ENCODE measurements at places on chromosomes 2 and 18. TPM values are rescaled to one million over a fixed set of nuclear protein-coding genes. Genes with fewer than 3 reads are reported as not detected.
A peak's percentile ranks its signal among the peaks of the same experiment; 100 is the strongest.

DNA sequence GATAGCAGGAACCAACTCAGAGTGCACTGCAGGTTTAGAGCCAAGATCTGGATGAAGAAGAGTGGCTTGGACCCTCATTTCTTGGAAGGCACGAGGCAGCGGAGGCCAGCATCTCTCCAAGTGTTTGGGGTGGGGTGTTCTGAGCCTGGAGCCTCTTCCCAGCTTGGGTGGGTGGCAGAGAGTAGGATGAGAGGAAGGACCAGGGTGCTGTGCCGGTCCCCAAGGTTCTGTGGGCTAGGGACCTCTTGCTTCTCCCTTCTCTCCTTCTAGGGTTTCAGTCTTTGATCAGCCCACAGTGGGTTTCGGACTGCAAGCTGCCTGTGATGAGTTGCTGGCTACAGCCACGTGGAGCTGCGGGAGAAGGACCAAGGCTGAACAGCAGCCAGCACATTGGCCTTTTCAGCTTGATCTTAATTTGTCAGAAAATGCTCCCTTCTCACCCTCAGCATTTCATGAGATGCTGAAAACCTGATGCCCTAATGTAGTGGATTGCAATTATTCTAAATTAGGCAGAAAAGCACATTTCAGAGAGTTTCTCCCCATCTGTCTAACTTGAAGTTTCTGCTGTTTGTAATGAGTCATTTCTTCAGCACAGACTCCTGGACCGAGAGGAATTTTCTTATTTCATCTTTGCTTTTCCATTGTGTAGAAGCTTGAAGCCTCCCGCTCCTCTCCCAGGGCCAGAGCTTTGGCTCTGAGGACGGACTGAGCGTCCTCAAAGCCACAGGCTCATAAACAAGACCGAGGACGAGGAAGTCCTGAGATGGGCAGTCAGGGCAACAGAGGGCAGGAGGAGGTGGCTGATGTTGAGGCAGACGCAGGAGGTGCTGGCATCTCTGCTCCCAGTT, 99.1 kb upstream of the HDAC4 start:
- peak; percentile 18 for DNase-seq

- no peak for DNase-seq
Observed at GRCh38 chr2:15812187-15812780, 128.1 kb upstream of the MYCN start.

GRCh38 chr2:17303054-17303453, 215.2 kb downstream of the RAD51AP2 start:
- peak; percentile 87 for DNase-seq

DNA sequence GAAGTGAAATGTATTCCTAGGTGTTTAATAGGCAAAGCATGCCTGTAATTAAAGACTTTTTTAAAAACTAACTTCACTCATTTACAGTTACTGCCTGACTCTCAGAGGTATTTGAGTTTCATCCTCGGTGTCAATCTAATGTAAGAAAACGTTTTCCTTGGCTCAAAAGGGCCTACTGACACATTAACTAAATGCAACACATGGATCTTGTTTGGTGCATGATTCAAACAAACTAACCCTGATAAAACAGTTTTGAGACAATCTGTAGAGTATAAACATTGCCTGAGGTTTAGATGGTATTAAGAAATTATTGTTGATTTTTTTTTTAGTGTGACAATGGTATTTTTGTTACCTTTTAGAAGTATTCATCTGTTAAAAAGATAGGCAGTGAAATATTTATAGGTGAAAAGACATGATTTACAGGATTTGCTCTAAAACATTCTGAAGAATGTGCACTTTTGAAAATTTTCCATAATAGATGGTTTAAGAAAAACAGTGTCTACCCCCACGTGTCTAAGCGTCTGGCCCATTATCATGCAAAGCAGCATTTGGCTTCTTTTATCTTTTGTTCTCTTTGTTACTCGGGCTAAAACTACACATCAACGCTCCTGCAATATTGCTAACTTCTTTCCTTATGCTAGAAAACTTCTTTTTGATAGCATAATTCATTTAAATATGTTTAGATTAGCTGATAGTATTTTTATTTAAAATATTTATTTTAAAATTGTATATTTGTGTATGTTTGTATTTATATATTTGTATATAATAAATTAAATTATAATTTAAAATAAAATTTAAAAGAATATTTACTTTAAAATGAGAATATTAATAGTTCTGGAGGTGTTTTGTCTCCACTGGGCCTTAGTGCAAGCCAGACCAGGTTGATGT, 160.2 kb upstream of the NDUFV2 start:
- DNase-seq, result peak; percentile 31

- no peak for DNase-seq
Observed at GRCh38 chr2:219598308-219599078, 836 bp downstream of the STK11IP start.

GRCh38 chr2:158380746-158381145, 75.8 kb downstream of the CCDC148 start:
- DNase-seq, result no peak

DNA sequence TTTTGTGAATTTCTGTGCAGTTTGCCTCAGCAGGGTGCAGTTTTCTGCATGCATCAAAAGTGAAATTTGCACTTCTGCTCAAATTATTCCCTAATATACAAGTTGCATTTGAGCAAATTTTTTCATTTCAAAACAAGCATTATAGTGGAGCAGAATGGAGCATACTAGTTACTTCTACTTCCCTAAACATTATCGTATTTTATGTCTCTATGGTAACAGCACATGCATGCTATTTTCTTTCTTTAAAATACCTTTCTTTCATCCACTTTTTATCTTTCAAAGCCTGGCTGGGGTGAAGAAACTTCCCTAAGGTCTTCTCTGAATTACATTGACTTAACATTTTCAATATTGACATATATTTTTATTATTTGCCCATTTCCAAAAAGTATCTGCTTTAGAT, 11.2 kb downstream of the RHBDD1 start:
- DNase-seq, result no peak

DNA sequence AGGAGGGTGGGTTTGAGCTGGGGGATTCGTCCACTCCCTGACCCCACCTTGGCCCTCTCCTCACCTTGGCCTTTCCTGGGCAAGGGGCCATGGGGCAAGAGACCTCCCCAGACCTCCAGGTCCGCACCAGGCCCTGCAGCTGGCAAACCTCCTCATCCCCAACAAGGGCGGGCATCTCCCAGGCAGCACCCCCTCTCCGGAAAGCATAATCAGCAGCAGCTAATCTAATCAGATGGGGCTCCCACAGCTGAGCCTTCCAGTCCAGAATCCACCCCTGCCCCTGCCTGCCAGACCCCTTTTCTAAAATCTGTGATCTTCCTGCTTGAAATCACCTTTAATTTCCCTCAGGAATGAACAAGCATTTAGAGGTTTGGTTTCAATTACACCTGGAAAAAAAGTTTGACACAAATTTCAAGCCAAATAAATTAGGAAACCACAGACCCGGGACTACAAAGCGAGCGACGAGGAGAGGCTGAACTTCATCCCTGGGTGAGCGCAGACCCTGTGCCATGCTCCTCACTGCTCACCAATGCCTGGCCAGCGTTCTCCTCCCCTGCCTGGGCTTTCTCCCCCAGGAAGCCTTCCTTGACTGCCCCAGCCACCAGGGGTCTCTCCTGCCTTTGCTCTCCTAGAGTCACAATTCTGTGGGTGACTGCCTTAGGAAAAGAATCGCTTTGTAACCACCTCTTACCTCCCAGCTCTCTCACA, 143.0 kb upstream of the MYCN start:
- no peak for DNase-seq

DNA sequence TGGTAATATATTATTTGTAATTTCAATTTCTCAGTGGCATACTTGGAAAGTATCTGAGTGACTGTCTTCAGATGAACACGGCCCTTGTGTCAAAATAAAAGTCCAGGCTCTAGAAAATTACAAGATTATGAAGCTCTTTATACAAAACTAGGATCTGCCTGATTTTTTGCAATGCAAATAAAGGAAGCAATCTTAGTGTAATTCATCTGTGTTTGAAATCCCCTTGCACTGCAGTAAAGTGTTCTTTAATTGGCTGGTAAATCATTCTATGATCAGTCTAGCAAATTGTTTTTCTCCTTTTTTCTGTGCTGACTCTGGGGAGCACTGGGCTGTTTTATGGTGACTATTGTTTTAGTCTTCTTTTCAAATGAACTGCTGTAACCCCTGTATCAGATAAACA, 1039.0 kb downstream of the SOCS6 start:
- no peak for DNase-seq

DNA sequence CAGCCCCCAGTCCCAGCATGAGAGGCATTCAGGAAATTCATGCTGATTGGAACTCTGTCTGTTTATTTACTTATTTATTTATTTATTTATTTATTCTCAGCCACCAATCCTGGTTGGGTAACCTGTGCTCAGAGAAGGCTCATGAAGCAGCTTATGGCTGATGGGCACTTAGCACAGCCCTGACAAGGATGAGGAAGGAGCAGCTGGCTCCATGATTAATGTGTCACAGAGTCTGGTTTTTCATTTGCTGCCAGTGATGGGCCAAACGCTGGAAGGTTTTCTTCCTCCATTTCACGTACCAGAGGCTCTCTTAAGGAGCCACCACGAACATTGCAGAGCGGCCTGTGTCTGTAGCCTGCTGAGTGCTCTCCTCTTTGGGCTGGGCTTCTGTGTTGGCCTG, 28.3 kb upstream of the KCNS3 start:
- DNase-seq, result no peak

DNA sequence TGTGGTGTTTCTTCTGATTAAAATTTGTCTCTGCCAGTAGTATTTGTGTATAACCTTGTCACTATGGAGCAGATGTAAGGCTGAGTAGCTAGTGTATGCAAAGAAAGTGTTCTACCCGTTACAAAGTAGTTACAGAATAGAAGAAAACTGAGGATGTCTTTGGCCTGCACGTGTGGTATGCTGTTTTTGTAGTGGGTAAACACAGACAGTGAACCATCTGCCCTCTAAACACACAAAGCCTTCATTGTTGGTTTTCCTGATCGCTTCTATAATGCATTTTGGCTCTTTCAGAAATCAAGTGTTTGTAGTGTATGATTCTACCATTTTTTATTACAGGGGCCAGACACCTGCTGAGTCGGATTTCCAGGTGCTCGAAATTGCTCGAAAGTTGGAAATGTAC, 61.5 kb downstream of the FARP2 start:
- DNase-seq, result no peak

GRCh38 chr2:160372585-160372984, 121.0 kb downstream of the RBMS1 start:
- DNase-seq, result peak; percentile 86

DNA sequence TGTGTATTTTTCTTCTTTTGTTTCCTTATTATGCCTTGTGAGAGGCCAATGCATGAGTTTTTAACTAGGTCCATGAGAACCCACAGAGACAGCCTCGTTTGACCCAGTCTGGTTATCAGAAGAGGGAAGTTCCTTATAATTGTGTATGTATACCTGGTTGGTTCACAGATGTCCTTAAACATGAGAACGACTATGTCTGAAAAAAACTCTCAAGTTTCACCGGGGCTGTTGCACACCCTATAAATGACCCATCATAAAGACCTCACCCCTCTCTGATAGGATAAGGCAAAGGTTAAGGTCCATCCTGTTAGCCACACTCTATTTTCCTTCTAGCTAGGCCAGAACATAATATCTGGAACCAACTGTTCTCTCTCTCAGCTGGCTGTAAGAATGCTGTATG, 42.7 kb upstream of the MSH2 start:
- DNase-seq, result no peak

DNA sequence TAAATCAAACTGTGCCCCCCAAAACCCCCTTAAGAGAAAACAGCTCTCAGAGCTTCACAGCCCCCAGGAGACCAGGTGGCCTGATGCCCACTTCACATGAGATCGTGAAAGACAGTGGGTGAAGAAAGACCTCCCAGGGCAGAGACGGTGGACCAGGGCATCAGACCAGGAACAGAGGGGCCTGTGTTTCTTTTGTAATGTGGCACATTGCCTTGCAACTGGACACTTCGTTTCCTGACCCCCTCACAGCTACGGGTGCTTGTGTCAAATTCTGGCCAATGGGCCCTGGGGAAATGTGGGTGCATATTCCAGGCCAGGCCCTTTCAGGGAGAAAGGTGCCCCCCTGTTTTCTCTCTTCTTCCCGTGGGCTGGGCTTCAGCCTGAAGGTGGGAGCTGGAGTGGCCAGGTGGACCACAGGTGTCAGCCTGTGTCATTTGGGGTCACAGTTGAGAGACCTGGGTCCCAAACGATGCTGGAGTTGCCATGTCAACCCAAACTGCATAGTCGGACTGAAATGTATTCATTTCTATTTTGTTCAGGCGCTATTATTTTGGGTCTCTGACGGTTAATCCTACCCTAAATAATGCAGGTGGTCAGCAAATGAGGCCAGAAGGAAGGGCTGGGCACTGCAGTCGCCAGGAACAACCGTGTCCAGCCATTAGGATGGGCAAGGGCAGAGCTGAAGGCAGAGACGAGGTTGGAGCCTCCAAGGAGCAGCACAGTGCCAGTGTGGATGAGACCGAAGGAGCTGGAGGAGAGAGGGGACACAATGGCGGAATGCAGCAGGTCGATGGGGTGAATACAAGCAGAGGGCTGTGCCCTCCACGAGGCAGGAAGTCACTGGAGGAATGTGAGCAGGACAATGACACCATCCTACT, 338.2 kb downstream of the EIPR1 start:
- DNase-seq, result no peak

ONECUT2 gene
- 6.2 TPM for total RNA-seq

AMER3 gene
- not detected for total RNA-seq

HOXD13 gene
- not detected for total RNA-seq

GPR35 gene
- 0.82 TPM for total RNA-seq

INHBB gene
- total RNA-seq, result 7.1 TPM

MAP2 gene
- 15.9 TPM for total RNA-seq
